Activated naive CD8-positive, alpha-beta T cell treated with anti-CD3 and anti-CD28 coated beads, Interleukin-2, amount 10 ng/mL, durations not matched to agents 7 days and 5 days (primary cell): ENCODE measurements at places on chromosomes 12 and 14. TPM values are rescaled to one million over a fixed set of nuclear protein-coding genes. Genes with fewer than 3 reads are reported as not detected.

DNA sequence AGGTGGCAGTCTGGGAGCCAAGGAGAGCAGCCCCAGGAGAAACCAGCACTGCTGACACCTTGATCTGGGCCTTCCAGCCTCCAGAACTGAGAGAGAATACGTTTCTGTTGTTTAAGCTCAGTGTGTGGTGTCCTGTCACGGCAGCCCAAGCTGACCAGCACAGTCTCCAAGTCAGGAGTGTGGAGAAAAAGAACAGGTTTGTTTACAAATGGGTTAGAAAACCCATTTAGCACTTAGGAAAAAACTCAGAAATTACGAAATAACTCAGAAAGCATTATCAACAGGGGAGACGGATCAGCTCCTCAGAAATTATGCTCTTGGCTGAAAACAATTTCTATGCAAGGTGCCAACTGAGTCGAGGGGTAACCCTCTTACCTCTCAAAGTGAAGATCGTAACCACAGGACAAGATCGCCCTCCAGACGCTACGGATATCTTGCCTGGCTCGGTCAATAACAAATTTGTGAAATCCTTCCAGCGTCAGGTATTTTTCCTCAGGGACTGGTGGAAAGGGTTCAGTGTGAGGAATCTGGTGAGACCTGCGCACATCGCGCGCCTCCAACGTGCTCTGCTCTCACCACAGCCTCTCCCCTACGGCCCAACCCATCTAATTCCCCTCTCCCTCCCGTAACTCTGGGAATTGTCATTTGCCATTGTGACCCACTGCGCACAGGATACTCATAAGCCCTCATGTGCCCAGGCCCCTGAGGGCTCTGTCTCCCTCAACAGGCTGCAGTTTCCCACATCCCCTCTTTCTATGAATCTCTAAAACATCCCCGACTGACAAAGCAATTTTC, 50.2 kb downstream of the TRAFD1 start:
- H3K27ac ChIP-seq: no peak overlapping the region
- H3K4me3 ChIP-seq: no peak overlapping the region
- no peaks in the 10 kb centered on the region for H3K27me3 ChIP-seq
- no peaks in the 10 kb centered on the region for H3K4me1 ChIP-seq
- DNase-seq: no peak
- peaks cover 14% of the 10 kb centered on the region for H3K36me3 ChIP-seq

- no peak overlapping the region for H3K27ac ChIP-seq
- H3K4me1 ChIP-seq: no peaks in the 10 kb centered on the region
- no peak for DNase-seq
- no peaks in the 10 kb centered on the region for H3K36me3 ChIP-seq
Measured at GRCh38 chr12:71240946-71241345, 83.1 kb upstream of the TSPAN8 start.

DNA sequence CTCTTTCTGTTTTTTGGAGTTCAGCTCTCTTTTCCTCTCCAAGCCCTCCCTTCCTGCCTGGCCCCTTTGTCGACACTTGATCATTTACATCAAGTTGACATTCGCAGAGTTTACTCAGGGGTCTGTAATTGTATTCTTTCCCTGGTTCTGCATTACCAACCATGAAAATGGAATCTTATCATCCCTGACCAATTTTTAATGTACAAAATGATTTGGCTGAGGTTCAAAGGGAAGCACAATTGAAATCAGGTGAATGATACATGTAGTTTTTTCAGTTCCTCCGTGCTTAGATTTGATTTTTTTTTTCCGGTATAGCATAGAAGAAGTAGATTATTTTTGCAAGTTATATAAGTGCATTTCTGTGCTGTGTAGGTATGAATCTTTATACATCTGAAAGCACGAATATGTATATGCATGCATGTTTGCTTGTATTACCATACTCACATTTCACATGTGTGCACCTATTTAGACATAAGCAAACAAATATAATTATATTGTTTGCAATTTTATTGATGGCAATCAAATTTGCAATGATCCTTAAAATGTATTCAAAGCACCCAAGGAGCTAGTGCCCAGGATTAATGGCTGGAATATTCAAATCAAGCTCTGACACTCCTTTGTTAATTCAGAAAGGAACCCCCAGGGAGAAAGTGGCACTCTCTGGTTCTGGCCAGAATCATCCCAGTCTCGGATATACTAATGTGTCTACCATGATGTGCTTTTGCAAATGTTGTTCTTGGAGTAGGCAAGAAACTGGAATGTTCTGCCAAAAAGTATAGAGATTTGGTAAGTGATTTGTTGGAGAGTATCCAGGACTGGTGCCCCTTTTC, 189.3 kb downstream of the VRK1 start:
- no peak for DNase-seq
- H3K27ac ChIP-seq: no peak overlapping the region
- peak overlapping the region; percentile 37 for H3K4me3 ChIP-seq

The CLEC4E gene
- not detected for total RNA-seq

The ARMH4 gene
- total RNA-seq: not detected
